ENCODE measurements at places on chromosomes 2 and 18.

- DNase-seq = no peak
Observed at GRCh38 chr2:159283529-159283928, 3.0 kb downstream of the WDSUB1 start.

- no peak for DNase-seq
Observed at GRCh38 chr18:32373995-32374394, 96.7 kb downstream of the GAREM1 start.

GRCh38 chr2:42190191-42190590 is 21.0 kb downstream of the EML4 start:
- DNase-seq = no peak

GRCh38 chr2:42933824-42934254 is 141.5 kb upstream of the HAAO start:
- peak; percentile 47 for DNase-seq

DNA sequence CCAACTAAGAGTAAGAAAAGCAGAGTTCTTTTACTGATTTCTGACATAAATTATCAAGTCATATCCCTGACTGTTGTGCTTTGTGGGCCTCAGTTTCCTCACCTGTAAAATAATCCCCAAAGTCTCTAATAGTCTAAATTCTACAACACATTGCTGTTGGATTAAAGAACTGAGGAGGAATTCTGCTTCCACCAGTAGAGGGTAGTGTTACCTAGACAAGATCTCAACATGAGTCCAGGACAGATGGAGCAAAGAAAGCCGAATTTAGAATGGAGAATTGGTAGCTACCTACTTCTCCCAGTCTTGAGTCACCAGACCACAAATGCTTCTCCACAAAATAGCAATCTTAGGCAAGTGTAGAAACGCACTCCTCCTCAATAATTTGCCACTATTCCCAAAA is 462.5 kb upstream of the FSHR start:
- peak; percentile 3 for DNase-seq

DNA sequence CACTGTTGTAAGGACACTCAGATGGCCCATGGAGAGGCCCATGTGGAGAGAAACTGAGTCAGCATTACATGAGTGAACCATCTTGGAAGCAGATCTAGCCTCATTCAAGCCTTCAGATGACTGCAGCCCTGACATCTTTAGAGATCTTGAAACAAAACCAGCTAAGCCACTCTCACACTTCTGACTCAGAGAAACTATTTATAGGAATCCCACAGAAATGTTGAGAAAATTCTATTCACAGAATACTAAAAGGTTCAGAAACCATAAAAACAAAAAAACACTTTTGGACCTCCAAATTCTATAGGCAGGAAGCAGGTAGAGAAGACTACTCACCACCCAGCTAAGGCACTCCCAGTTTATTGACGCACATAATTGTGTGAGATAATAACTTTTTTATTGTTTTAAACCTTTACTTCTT is 8.7 kb downstream of the TMEM169 start:
- DNase-seq = no peak

- DNase-seq = no peak
Observed at GRCh38 chr2:157227592-157227991, 29.9 kb upstream of the GALNT5 start.
